ENCODE measurements at places on chromosomes 7 and 10.

- no peak for DNase-seq
These were observed 70.6 kb downstream of the FOXL3 start for GRCh38 chr7:360454-361100.

- no peak for DNase-seq
These were observed 66.7 kb downstream of the CCDC3 start for GRCh38 chr10:12934777-12935176.

GRCh38 chr7:106076537-106076936, 35.6 kb downstream of the SYPL1 start:
- no peak for DNase-seq

GRCh38 chr7:107652642-107653041, 8.0 kb upstream of the SLC26A4 start:
- DNase-seq: no peak

DNA sequence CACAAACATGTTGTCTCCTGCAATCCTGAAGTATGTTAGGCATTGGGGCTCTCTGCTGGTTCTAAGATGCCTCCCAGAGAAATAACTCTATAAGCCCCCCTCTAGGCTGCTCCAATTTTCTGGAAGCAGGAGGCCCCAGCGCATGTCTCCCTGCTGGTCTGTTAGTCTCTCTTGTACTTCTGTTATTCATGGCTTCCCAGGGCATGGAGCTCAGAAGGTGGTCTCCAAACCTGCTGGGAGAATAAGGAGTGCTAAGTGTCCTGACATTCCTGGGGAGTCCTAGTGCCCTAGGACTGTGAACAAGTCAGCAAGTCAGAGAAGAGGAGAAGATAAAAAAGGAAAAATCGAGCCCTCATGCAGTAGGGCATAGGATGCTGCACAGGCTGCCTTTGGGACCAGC, 70.5 kb upstream of the EFCAB10 start:
- DNase-seq: no peak

GRCh38 chr7:6446838-6447580, 745 bp downstream of the DAGLB start:
- peak; percentile 76 for DNase-seq

- DNase-seq: no peak
These were observed 10.8 kb upstream of the HOXA2 start for GRCh38 chr7:27112955-27113949.

GRCh38 chr7:102874166-102874829, 38.5 kb upstream of the LRRC17 start:
- peak; percentile 55 for DNase-seq

DNA sequence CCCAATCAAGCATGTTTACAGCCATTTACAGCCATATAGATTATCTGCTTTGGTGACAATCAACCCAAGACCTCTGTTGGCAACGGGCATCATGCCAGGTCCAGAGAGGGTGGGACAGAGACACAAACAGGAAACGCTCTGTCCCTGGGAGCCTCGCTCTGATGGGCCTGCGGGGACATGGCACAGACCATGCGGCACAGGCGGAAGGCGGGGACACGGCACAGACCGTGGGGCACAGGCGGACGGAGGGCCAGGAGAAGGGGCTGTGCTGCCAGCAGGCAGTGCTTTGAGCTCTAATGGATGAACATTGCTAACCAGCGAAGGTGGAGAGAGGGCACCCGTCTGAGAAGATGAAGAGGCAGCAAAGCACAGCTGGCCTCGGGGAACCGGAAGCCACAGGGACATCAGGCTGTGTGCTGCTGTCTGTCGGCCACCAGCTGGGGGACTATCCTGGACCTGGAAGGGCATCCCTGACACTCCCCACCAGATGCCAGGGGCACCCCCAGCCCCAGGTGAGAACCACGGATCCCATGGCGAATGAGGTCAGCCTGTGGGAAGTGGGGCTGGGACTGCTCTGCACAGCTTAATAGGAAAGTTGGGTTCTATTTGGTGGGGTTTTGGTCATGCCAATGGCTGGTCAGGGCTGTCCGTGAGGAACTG, 61.0 kb downstream of the DIP2C start:
- DNase-seq: no peak

GRCh38 chr10:120474956-120475355, 17.9 kb downstream of the PLPP4 start:
- DNase-seq: no peak

- DNase-seq: no peak
These were observed 2.7 kb downstream of the FZD9 start for GRCh38 chr7:73436031-73436929.

DNA sequence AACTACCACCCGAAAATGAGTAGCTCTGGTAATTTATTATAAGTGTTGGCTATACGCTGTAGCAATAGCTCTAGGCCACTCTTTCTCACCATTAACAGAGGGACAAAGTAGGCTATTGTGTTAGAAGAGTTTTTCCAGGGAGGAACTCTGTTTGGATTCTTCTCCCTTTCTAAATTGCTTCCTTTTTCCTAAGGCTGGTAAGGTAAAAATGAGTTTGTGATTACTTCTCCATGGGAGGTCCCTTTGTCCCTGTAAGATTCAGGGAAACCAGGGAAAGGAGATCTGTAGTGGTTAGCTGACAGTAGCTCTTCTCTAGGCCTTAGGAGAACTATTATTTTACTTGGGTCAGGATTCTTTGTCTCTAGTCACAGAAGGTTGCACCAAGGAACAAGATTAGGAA, 23.2 kb upstream of the SEMA3E start:
- DNase-seq: no peak

DNA sequence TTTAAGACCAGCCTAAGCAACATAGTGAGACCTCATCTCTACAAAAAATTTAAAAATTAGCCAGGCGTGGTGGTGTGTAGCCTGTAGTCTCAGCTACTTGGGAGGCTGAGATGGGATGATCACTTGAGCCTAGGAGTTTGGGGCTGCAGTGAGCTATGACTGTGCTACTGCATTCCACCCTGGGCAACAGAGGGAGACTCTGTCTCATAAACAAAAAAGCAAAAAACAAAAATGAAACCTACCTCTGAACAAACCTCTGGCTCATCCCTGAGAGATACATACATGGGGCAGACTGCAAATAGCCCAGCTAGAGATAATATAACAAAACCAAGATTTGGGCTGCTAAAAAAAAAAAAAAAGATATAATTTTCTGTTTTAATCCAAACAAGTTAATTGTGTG, 19.5 kb downstream of the C10orf67 start:
- no peak for DNase-seq

DNA sequence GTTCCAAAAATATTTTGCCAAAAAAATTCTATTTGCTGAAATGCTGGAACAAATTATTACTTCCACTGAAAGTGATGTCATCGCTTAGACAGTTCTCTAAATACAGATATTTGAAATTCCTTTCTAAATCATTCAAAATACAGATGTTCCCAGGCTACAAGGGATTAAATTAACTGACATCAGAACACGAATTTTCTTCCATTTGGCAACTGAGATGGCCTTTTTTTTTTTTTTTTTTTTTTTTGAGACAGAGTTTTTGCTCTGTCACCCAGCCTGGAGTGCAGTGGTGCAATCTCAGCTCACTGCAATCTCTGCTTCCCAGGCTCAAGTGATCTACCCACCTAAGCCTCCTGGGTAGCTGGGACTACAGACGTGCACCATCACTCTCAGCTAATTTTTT, 57.0 kb downstream of the P4HA1 start:
- DNase-seq: peak; percentile 84

DNA sequence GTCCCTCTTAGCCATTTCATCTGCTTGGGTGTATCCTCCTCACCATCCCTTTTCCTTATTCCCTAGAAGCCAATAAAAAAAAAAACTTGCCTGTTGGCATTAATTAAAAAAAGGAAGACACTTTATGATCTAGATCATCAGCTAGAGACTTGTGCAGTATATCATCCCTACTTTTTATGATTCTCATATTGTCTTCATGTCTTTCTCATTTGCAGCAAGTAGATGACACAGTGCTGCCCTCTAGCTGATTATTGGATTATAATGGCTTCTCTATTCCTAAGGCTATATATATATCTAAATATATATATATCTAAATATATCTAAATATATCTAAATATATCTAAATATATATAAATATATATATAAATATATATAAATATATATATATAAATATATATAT, 272.4 kb upstream of the LRGUK start:
- DNase-seq: peak; percentile 41

- DNase-seq: no peak
These were observed 132.6 kb downstream of the CELF2 start for GRCh38 chr10:11150231-11150731.

DNA sequence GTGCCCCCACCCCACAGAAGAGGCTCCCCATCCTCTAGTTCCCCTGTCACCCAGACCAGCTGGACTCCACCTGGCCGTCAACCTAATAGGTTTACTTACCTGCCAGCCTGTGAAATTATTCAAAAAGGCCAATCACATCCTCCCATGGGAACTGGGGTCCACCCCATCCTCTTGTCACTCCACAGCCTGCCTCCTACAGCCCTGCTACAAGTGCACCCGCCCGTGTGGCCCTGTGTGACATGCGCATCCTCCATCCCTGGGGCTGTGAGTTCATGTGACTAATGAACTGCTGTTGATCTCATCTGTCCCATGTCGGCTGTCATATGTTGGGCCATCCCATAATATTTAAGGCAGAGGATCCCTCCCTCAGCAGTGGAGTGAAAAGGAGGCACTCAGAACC, 39.4 kb downstream of the AOC1 start:
- DNase-seq: no peak

GRCh38 chr10:124543146-124543545, 81.5 kb downstream of the LHPP start:
- no peak for DNase-seq

GRCh38 chr7:117963264-117964197, 90.3 kb upstream of the CTTNBP2 start:
- no peak for DNase-seq

DNA sequence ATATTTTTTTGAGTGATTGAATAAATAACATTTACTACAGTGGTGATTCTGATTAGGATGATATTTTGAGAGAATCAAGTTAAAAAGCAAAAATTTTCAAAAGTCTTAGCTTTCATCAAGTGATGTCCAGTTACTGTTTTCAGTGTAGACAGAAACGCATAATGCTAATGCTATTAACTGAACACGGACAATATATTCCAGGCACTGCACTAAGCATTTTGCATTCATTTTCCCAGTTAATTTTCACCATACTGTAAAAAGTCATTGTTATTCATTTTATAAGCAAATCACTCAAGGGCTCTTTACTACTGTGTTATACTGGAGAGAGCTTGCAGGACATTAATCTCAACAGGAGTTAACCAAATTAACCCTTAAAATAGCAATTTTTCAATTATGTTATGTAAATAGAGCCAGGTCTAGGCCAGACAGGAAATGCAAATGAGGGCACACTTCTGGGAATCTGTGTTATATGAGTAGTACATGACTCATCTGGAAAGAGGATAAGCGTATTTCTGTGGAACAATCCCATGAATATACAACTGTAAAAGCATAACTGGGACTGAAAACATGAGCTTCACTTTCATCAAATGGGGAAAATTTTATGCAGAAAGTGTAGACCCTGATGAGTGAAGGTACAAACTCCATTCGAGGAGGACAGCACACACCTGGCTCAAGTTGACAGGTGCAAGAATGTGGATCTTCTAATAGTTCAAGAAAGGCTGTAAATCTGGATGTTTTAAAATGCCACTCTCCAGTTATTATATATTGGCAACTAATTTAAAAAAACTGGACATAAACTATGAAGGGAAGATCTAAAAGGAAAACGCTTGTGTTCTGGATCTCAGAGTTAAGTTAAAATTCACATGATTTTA, 75.4 kb downstream of the ANK3 start:
- DNase-seq: peak; percentile 34

GRCh38 chr10:78435484-78436221, 402.0 kb downstream of the RPS24 start:
- DNase-seq: no peak

- peak; percentile 57 for DNase-seq
These were observed 104.6 kb upstream of the PPIF start for GRCh38 chr10:79242620-79243152.

DNA sequence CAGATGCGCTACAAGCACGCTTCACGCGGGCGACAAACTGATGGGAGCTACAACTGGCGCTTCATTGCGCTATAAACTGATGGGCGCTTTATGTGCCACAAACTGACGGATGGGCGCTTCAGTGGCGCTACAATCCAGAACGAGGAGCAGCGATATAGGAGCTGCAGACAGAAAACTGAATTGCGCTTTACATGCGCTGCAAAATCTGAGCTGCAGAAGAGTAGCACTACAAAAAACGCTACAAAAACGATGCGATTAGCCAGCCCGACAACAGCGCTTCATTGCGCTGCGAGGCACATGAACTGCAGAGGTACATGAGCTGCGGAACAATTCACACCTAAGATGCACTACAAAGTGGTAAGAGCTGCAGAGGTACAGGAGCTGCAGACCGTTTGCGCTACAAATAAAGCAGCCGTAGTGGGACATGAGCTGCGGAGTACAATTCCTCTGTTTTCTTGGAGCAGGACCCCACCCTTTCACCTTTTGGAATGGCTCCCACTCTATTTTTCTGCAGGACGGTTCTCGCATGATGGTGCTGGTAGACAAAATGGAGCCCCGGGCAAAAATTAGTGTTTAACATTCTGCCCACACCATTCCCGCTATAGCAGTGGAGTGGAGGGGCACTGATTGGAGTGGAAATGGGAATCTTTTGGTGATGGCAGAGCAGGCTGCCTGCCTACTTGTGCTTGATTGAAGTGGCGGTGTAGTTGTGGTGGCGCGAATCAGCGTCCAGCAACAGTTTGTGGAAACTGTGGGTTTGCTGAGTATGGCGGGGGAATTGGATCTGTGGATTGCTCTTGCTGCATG, 1.2 kb upstream of the SGCE start:
- no peak for DNase-seq

GRCh38 chr7:24102988-24103387, 181.0 kb upstream of the NPY start:
- DNase-seq: no peak

- DNase-seq: peak; percentile 32
These were observed 39.8 kb upstream of the ZNF438 start for GRCh38 chr10:31071232-31072005.

GRCh38 chr7:91843831-91844230, 36.7 kb downstream of the MTERF1 start:
- no peak for DNase-seq
